Activated effector memory CD4-positive, alpha-beta T cell treated with anti-CD3 and anti-CD28 coated beads, Interleukin-2, amount 50 U/mL, for 16 hours (primary cell): ENCODE measurements at places on chromosomes 7 and 10.
A peak's percentile ranks its signal among the peaks of the same experiment; 100 is the strongest.

- no peak for DNase-seq
Observed at GRCh38 chr7:40822861-40823260, 688.1 kb downstream of the SUGCT start.

DNA sequence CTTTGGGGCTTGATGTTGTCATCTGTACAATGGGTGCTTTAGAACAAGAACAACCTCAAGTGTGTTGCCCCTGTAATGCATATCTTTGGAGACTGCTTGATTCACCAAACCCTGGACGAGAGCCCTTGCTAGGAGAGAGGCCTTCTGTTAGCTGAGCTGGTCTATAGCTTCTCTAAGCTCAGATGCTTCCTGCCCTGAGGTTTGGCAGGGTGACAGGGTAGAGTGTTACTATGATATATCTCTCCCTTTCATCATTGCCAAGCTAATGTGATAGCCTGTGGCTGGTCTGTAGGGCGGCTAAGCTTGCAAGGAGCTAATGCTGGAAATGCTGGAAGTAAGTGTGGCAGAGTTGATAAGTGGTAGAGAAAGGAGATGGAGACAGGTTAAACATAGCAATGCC is 364.1 kb downstream of the RPS24 start:
- no peak for DNase-seq

DNA sequence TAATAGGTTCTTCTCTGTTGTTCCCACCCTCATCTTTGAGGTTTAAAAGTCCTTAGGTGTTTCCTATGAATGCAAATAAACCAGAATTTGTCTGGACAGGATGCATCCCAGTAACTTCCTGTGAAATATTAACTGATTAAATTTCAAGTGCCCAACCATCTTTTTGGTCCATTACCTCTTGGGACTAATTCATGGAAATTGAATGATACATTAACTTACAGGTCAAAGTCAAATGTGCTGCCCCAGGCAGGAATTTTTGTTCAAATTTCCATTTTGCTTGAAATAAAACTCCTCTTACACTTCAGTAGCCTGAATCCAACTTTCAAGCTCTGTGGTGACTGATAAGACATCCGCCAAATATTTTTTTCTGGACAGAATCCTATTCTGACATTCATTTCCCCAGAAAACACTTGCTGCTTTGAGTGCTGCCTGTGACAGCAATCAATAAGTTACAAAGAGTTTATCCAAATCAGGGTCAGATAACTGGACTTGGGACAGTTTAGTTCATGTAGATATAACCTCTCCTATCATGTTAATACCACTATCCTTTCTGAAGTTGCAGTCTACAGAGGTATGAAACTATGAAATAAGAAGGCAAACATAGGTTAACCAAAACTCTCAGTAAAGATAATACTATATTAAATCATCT is 383.5 kb downstream of the POM121L12 start:
- no peak for DNase-seq

GRCh38 chr10:61217851-61218565 is 235.2 kb downstream of the TMEM26 start:
- no peak for DNase-seq

DNA sequence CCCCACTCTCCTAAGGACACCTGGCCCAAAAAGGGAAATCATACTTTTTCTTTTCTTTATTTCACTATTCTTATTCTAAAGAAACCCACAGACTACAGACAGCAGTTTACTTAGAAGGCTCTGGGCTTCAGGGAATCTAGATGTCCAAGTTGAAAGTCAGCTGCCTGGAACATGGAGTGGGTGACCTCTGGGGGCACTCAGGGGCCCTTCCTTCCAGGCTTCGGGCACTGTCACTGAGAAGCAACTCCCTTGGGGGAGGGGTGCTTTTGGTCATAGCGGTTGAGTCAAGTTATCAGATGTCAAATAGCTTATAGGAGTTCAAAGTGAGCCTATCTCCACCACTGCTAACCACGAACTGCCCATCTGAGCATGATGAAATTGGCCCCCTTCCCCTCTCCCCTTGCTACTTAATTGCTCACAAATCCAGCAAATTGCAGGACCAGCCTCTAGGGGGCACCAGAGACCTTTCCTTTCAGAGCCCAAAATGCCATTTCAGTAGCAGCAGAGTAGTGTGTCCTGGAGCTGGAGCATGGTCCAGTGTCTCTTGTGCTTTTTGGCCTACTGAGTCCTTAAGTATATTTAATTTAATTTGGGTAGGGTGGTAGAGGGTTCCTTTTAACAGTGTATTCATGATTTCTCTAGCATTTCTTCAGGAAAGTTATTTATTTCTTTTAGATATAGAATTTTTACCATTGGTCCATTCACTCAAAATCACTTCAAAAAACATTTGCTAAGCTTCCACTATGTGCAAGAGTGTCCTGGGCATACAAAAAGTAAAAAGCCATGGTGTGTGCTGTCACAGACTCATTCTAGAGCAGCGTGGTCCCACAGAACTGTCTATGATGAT is 463.8 kb downstream of the KCNMA1 start:
- peak; percentile 84 for DNase-seq

GRCh38 chr7:4665661-4666060 is 16.4 kb upstream of the FOXK1 start:
- DNase-seq: no peak

- no peak for DNase-seq
Observed at GRCh38 chr7:6278749-6279310, 6.4 kb upstream of the CYTH3 start.

DNA sequence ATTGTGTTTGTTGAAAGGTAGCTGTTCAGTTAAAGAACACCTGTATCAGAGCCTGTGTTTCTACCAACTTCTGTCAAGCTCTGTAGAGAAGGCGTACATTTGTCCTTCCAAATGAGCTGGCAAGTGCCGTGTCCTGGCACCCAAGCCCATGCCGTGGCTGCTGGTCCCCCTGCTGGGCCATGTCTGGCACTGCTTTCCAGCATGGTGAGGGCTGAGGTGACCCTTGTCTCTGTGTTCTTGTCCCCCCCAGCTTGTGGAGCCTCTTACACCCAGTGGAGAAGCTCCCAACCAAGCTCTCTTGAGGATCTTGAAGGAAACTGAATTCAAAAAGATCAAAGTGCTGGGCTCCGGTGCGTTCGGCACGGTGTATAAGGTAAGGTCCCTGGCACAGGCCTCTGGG is 154.9 kb downstream of the EGFR start:
- DNase-seq: no peak

- peak; percentile 74 for DNase-seq
Observed at GRCh38 chr10:4546500-4546899, 279.5 kb upstream of the AKR1E2 start.

DNA sequence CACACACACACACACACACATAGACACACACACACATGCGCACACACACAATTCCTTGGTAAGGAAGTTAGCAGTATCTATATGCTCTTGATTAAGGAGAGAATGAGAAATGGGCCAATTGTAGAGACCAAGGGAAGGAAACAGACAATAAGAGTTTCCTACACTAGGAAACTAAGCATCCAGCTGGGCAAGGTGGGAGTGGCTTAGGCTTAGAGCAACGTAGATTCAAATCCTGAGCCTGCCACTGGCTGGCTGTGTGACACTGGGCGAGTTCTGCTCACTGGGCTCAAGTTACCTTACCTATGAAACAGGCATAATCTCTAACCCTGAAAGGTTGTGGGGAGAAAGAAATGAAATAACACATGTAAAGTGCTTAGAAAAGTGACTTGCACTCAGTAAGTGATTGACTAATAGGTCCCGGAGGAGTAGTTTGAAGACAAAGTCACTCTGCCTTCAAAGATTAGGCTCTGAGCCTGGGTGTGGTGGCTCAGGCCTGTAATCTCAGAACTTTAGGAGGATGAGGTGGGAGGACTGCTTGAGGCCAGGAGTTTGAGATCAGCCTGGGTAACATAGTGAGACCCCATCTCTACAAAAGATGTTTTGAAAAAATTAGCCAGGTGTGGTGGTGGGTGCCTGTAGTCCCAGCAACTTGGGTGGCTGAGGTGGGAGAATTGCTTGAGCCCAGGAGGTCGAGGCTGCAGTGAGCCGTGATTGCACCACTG is 701.4 kb downstream of the PARD3 start:
- no peak for DNase-seq

DNA sequence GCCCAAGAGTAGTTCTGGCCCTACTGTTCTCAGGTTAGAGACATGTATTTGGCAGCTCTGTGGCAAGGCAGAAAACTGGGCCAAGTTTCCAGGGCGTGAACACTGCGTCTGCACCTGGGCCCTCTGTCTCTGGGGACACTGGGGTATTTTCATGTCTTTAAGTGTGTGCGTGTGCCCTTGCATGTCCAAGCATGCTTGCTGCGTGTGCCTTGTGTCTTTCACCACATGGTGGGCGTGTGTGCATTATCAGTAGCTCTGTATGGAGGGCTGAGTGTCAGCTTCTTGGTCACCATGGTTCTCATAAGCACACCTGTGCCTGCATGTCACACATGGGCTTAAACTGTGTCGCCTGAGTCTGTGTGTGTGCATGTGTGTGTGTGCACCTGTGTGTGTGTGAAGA is 69.3 kb downstream of the HIPK2 start:
- no peak for DNase-seq
